ENCODE measurements at places on chromosomes 7 and 10. TPM values are rescaled to one million over a fixed set of nuclear protein-coding genes. Genes with fewer than 3 reads are reported as not detected.

The NSUN6 gene
- 7.5 TPM for total RNA-seq

- DNase-seq: no peak
Measured at GRCh38 chr7:121486590-121486989, 90.5 kb upstream of the FAM3C start.

DNA sequence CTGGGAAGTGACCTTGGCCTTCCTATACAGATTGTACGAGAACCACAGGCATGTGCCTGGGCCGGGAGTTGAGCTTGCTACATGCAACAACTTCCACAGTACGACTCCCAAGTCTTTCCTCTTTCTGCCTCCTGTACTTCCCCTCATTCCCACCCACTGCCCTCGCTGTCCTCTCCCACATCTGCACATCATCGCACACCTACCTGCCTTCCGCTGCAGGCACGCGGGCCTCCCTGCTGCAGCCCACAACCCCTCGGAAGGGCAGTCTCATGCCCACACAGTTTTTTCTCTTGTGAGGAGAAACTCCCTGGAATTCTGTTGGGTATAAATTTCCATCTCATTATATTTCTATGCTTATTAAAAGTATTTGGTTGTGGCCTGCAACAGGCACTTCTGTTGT lies 117.2 kb downstream of the ACTR3B start:
- DNase-seq: no peak

DNA sequence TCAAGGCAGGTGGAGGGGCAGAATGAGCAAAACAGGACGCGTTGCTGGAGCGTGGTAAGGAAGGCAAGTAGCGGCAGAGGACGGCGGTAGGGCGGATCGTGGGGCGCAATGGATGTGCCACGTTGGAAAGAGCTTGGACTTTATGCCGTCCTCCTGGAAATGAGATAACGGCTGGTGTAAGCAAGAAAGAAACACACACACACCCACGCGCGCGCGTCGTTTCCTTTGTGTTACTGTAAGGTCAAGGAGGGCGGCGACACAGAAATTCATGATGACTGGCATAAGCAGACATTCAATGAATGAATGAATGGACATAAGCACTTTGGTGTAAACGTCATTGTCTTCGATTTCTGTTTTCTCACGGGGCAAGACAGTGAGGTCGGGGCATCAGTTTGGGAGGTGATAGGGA lies 683 bp upstream of the ENTPD7 start:
- no peak for DNase-seq
